ENCODE measurements at places on chromosomes 5 and 9.

- DNase-seq, result no peak
Measured at GRCh38 chr9:106467865-106468164, 395.2 kb upstream of the ZNF462 start.

DNA sequence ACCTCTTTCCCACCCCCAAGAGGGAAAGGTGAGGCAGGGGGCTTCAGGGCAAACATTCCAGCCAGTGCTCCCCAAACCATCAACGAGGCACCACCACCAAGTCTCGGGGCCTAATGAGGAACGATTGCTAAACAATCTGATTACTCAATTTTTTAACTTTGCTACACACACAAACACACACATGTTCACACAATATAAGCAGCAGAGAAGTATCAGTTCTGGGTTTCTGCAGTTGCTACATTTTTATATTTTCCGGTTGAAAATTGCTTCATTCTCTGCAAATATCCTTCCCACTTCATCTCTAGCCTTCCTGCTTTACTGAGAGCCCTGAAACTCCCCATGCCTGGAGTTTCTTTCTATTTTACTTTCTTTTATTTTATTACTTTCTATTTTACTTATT, 60.2 kb downstream of the FEM1C start:
- no peak for DNase-seq

GRCh38 chr5:95739857-95740256, 8.7 kb downstream of the RHOBTB3 start:
- DNase-seq, result no peak

DNA sequence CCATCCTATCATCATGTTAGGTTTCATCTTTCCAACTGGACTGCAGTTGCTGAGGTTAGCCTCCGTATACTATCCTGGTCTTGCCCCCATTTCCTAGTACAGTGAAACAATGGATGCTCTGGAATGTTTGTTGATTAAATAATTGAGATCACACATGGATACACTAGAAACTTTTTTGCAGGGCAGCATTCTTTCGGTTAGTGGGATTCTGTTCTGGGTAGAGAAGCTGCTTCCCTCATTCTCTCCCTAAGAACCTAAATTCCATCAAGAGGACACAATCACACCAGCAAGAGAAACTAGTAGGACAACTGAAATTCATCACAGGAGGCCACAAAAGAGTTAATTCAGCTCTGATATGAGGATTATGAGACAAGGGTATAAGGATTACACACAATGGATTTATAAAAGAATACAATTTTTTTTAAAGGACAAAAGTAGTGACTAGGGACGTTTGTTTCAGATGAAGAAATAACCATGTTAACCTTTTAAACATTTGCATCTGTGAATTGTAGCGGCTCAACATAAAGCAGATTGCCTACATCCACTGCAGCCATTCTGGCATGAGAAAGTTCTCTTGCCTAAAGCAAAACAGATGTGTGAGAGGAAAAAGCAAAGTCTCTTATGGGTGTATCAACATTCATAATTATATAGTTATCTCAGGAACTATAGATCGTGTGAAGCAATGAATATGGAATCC, 162.7 kb upstream of the LHFPL2 start:
- no peak for DNase-seq

DNA sequence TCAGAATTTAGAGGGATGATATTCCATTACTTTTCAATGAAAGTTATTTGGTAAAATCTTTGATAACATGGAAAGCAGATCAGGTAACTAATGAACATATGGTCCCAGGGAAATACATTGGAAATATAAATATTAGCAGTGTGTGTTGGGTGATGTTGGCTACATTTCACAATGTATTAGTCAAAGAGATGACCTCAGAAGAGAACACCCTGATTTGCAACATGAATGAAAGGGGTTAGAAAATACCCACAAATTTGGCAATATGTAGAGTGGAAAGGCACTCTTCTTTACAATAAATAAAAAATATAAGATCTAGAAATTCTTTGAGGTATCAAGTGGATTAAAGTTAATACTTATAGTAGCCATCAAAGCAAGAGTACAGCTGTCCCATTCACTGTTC, 606.7 kb downstream of the PSAT1 start:
- DNase-seq, result peak; percentile 72

- DNase-seq, result no peak
Measured at GRCh38 chr9:101758304-101758930, 20.0 kb upstream of the GRIN3A start.

DNA sequence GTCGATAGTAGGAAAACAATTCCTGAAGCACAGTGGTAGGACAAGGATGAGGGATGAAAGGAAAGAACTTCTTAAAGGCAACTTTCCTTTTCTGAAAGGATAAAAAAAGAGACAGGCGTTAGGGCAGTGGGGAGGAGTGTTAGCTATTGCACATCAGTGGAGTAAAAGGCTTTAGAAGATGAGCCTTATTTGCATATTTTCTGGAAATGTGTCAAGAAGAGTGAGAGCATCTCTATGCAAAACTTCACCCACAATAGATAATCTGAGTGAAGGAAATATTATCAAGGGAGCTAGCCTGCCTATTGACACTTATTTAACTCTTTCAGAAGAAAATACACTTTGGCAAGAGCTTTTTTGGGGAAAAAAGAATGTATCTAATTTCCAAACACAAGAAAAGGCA, 151.6 kb downstream of the MACIR start:
- no peak for DNase-seq

DNA sequence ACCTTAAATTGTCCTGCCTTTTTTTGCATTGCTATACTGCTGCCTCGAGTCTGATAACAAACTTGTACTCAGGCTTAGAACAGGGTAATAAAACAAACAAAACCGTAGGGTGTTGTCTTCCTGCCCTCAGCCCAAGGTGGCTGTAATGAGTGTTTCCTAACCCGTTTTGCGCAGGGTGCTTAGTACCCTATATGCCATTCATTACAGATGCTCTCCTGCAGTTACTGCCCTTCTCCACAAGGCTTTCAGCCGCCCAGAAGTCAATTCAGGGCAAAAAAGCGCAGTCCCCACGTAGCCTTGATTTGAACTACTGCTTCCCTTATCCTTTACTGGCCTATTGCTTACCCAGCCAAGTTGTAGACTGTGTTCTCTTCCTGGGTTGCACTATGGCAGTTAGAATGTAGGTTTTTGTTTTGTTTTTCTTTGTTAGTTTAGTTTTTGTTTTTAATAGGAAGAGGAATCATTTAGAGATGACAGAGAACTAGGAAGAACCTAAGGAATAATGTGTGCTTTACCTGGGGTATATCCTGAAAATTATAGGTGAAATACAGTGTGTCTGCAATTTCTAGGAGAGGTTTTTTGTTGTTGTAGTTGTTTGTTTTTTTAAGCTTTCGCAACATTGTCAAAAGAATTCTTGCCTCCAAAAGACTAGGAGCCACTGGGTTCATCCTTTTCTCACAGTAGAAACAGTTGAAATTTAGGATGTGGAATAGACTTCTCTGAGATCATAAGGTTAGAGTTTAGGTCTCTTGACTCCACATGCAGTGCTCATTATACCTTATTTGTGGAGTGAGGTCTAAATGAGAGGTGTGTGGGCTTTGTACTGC, 1.3 kb downstream of the HMGXB3 start:
- peak; percentile 73 for DNase-seq

GRCh38 chr9:132943651-132944293, 644 bp downstream of the TSC1 start:
- DNase-seq, result no peak

- DNase-seq, result no peak
Measured at GRCh38 chr9:70228611-70229010, 30.2 kb upstream of the SMC5 start.
